ENCODE measurements at places on chromosomes 7 and 10. TPM values are rescaled to one million over a fixed set of nuclear protein-coding genes. Genes with fewer than 3 reads are reported as not detected.

- peak; percentile 38 for DNase-seq
Observed at GRCh38 chr7:7653593-7654187, 13.1 kb downstream of the UMAD1 start.

DNA sequence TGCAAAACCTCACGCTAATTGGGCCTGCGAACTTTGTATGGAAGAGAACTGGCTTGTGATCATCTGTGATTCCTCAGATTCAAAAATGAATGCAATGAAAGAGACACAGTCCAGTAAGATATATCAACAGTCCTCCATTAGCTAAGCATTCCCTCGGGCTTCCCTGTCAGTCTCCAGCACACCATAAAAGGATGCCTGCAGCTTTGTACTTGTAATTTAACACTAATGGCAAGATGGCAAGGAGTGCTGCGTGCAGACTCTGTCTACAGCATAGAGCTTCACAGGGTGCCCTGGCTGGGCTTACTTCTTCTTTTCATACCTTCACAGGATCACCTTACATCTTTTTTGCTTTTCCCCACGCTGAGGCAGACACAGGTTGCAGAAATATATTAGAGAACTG, 200.0 kb downstream of the GFRA1 start:
- DNase-seq, result peak; percentile 47

- DNase-seq, result no peak
Observed at GRCh38 chr7:69526570-69526969, 71.7 kb upstream of the AUTS2 start.

DNA sequence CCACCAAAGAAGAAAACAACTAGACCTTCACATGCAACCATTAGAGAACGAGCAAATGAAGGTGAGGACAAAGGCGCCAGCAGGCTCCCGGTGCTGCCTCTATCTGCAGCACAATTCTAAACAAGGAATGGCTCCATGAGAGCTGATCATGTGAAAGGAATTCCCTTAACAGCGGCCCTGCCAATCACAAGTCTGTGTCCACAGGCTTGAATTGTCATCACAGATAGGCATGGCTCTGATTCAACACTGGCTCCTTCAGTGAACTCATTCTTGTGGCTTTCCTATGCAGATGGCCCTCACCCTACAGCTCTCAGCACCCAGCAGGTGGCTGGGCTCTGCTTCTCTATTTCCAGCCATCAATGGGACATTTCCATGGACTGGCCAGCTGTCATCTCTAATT, 36.2 kb downstream of the LAMB1 start:
- no peak for DNase-seq

DNA sequence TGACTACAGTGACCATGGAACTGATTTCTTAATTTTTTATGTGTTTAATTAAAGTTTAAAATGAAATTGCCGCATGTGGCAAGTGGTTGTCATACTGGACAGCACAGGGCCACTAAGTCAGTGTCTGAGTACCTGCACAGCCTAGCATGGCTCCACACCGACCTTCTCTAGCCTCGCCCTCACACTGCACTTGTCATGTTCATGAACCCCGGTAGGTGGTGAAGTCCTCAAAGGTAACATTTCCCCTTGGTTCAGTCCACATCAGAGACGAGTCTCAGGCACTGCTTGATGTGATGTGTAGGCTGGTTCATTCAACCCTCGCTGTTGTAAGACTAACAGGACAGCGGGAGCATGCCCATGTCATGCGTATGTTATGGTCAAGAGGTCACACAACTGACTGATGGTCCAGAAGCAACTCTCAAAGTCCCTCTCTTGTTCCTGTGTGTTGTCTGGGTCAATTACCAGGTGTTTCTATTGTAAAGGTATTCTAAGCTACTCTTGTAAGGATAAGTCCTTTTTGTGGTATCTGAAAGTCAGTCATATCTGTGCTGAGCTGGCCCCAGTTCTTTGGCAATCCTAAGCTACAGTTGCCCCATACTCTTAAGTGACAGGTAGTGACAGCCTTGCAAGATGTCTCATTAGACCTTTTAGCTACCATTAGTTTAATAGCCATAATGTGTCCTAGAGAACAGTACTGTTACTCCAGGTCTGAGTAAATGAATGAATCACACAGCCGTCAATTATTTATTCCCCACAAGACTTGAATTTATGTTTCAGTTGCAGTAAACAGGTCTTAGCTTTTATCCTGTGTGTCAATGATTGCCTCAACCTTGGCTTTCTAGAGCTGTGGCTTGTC, 32.9 kb upstream of the ZC3HAV1L start:
- DNase-seq, result no peak

- DNase-seq, result no peak
Observed at GRCh38 chr7:139567647-139568345, 44.3 kb downstream of the CLEC2L start.

DNA sequence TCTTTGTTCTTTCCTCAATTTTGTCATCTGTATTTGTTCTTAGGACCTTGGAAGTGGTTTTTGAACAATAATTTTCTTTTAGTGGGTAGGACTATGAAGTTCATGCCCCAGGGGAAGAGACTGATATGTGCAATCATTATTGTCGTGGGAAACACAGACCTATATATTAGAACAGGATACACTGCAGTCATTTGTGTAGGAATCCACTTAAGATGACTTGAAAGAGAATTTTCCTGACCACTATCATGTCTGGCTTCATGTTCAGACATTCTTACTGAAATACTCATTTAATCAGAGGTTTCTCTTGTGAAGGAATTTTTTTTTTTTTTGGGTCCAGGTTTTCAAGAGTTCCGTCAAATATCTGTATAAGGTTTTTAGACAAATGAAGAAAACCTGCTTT, 163.6 kb downstream of the SUGCT start:
- no peak for DNase-seq

- no peak for DNase-seq
Observed at GRCh38 chr7:129436335-129436923, 2.2 kb downstream of the STRIP2 start.

DNA sequence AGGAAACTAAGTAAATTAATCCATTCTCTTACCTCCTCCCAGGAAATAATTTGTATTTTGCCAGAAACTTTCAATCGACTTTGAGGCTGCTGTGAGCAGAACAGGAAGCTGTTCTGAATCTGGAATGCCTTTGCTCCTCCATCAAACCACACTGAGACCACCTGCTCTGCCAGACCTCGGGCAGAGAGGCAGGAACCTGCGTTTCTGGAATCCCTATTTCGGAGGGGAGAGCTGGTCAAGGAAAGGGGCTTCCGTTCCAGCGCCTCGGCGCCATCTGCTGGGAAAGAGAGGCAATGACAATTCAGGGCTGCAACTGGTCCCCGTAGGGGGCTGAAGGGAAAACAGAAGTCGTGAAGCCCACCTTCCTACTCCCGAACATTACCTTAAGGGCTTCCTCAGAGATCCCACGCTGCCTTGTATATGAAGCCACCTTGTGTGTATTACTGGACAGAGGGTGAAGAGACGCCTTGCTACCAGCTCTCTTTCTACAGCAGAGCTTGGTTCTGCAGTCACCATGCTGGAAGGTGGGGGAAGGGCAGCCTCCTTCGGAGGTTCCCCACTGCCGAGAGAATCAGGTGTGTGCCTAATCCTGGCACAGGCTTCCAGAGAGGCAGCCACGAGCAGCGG, 31.2 kb downstream of the ZNF467 start:
- peak; percentile 87 for DNase-seq

DNA sequence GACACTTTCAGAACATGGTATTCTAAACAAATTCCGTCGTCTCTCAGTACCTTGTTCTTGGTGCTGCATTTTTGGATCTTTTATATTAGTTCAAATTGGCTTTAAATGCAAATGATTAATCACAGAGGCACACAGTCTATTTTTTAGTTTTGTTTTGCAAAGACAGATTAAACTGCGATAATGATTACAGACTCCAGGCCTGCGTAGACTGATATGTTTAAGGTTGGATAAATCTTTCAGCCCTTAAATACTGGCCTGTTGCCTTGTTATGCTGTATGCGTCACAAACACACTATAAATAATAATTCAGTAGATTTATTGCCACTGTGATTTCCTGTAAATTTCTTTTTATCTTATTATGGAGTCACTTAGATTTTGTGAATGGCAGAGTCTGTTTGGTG, 19.3 kb downstream of the CACNB2 start:
- no peak for DNase-seq

GRCh38 chr7:55053651-55054571, 35.1 kb downstream of the EGFR start:
- DNase-seq, result no peak

GRCh38 chr10:101216207-101217043, 12.8 kb downstream of the LBX1 start:
- no peak for DNase-seq

DNA sequence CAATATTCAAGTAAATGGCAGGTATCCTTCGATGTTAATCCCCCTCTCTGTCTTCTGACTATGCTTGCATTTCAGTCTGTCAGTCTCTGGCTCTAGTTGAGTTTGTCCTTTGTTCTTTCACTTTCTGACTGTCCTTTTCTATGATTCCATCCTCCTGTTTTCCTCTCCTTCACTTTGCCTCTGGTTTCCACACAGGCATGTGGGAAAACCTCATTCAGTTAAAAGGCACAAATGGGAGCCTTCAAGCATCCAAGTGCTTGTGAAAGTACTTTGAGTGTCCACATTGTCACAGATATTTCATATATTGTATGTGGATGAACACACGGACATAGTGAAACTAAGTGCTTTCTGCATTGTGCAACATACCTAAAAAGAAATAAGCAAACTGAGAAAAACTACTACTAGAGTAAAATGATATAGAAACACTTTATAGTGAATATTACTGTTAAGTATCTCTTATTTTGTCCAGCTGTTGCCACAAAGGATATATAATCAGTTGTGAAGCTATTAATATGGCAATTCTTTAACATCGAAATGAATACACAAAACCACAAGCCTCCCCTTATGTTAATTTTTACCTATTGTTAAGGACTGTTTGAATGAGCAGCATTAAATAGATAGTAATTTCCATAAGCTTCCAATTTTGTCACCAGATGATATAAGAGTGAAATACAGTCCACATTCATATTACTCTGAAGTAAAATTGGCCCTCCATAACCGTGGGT, 71.7 kb downstream of the NRBF2 start:
- DNase-seq, result no peak

GRCh38 chr10:28811639-28812349, 134.5 kb downstream of the BAMBI start:
- DNase-seq, result no peak

GRCh38 chr7:37108615-37109014, 340.0 kb downstream of the ELMO1 start:
- no peak for DNase-seq

GRCh38 chr10:118725886-118726500, 28.8 kb downstream of the CACUL1 start:
- DNase-seq, result no peak

DNA sequence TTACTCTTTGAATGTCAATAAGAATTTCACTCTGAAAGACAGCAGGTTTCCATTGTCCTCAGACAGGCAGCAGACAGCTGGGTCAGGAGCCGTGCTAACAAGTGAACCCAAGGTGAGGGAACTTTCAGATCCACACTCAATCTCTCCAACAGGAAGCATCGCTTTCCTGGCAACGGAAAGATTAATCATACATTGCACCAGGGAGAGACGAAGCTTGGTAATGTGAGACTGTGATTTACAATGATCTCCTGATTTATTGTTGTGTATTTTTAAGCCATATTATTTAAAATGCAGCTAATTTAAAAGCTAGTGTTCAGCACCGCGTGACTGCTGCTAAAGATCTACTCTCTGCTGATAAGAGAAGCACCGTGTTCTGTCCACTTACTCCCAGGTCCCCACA, 17.5 kb upstream of the NOM1 start:
- DNase-seq, result no peak

GRCh38 chr7:75953931-75954330, 39.0 kb downstream of the POR start:
- no peak for DNase-seq

DNA sequence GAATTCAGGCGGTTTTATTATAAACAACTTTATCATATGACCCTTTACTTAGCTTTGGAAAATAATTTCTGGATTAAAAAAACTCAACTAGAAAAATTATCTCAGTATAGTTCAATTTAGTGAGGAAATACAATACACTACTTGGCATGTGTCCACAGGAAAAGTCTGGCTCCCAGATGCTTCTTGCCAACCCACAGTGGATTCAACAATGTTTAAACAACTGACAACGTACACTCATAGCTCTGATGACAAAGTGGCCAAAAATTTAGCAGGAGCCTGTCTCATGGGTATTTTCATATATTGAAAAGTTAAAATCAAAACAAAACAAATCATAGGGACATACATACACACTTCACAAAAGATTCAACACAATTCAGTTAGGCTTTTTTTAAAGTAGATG, 158.8 kb downstream of the SKAP2 start:
- no peak for DNase-seq

DNA sequence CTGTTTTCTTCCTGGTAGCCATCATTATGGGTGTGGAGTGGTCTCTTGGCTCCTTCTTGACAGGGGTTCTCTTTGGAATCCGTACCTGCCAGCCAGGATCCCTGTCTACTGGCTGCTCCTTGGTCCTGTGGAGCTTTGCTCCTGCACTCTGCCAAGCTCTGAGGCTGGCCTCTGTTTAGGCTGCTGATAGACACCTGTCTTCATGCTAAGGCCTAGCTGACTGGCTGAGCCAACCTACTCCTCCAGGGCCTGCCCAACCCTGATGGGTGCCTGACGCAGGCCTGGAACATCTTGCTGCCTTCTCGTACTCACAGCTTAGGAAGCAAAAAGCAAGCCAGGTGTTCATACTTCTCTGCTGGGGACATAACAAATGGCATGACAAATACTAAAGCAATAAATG, 333.6 kb upstream of the ZNF32 start:
- no peak for DNase-seq

DNA sequence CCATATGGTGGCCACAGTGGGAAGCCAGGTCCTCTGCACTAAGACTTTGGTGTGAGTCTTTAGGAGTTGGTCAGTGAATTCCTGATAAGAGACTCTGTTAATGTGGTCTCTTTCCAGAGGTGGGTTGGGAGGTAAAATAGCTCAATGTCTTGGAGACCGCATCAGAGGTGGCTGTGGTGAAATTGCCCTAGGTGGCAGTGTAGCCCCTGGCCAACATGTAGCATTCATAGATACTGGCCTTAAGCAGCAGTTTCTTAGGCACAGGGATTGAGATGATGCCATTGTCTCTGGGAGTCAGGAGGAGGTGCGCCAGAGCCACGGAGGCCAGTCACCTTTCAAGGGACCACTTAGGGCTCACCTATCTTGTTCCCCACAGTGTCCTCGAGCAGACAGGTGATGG, 202.8 kb downstream of the CREB5 start:
- DNase-seq, result no peak

- no peak for DNase-seq
Observed at GRCh38 chr7:123860848-123861247, 15.9 kb downstream of the HYAL4 start.

- no peak for DNase-seq
Observed at GRCh38 chr7:141288626-141289025, 214.8 kb downstream of the TMEM178B start.

The LRMDA gene
- total RNA-seq, result 2.1 TPM

The CPSF4 gene
- total RNA-seq, result 106 TPM

The CTAGE8 gene
- 0.54 TPM for total RNA-seq

The ABI1 gene
- total RNA-seq, result 37.3 TPM

The CALHM2 gene
- 0.44 TPM for total RNA-seq

The ANXA8 gene
- total RNA-seq, result not detected

The FAS gene
- 0.69 TPM for total RNA-seq

The SPDYE9 gene
- total RNA-seq, result 0.25 TPM

The KCP gene
- total RNA-seq, result 2.2 TPM

The TWIST1 gene
- not detected for total RNA-seq

The R3HCC1L gene
- total RNA-seq, result 13.6 TPM

The TAS2R3 gene
- total RNA-seq, result 1.6 TPM

The SLC13A1 gene
- not detected for total RNA-seq

The ARHGEF5 gene
- total RNA-seq, result 0.93 TPM

The BCL7B gene
- total RNA-seq, result 34.0 TPM
